ENCODE measurements at places on chromosomes 5 and 9.

DNA sequence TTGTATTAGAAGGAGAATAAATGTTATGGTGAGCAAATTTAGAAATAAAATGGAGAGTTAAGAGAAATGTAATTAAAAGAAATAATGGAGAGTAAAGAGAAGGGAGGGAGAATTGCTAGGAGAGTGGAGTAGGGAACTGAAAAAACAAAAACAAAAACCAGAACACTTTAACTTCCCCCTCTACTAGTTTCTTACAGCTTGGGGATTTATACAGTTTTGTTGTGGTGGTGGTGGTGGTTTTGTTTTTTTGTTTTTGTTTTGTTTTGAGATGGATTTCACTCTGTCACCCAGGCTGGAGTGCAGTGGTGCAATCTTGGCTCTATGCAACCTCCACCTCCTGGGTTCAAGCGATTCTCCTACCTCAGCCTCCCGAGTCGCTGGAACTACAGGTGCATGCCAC lies 322.4 kb downstream of the TMEM167A start:
- no peak for DNase-seq

- DNase-seq: no peak
These were observed 56.5 kb downstream of the ANKRD33B start for GRCh38 chr5:10620346-10620745.

GRCh38 chr9:23622396-23622795 lies 203.6 kb downstream of the ELAVL2 start:
- DNase-seq: no peak

DNA sequence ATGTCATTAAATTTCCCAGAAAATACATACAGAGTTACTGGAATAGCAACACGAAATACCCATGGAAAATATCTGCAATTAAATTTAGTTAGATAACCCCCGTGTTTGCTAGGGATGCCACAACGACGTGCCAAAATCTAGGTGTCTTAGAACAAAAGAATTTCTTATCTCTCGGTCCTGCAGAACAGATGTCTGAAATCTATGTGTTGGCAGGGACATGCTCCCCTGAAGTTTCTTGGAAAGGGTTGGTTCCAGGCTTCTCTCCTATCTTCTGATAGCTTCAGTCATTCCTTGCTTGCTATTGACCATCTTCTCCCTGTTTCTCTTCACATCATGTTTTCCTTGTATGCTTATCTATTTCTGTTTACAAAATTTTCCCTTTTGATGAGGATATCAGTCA lies 1067.0 kb downstream of the CDH18 start:
- no peak for DNase-seq

GRCh38 chr5:35198686-35199085 lies 31.6 kb downstream of the PRLR start:
- no peak for DNase-seq

DNA sequence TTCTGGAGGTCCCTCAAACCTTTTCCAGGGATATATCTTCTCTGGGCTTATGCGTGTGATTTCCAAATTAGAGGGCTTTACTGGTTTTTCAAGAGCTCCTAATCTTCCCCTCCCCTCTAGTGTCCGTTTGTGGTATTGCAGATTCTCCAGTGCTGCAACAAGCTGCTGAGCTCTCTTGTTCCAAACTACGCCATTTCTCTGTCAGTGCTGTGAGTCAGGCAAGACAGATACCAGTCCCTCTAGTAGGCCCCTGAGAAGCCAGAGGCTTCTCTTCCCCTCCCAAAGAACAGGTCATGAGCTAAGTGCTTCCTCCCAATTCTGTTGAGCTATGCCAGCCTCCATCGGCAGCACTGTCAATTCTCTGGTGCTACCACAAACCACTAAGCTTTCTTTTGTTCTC lies 149.5 kb downstream of the FANCC start:
- DNase-seq: no peak

- no peak for DNase-seq
These were observed 6.4 kb upstream of the DCTN4 start for GRCh38 chr5:150765011-150765798.

DNA sequence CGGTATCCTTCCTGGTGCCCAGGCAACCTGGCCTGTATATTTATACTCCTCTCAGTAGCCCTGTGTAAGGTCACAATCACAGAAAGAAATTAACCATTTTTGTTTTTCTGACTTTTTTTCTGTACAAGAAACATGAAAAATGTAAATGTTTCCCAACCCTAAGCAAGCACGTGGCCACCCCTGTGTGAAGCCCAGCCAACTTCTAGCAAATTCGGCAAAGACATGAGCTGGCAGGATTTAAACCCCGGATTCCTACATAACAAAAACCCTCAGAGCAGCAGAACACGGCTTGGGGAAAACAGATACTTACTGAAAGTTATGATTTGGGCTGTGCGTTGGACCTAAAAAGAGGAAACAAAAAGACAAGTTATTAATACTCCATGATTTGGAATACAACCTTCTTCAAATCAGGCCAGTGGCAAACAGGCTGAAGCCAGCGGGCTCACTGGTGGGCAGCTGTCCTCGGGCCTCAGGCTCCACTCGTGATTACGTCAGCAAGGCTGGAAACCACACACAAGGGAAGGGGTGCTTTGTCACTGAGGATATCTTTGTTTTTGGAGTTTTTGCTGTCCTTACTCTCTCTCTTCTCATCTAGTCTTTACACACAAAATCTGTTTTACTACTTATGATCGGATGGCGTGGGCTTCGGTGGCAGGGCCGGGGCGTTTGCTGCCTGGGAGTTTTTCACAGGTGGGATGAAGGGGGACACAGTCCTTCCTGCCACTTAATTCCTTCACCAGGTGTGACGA lies 194.1 kb downstream of the ROR2 start:
- DNase-seq: no peak

GRCh38 chr9:77847626-77848025 lies 184.0 kb downstream of the GNAQ start:
- no peak for DNase-seq

GRCh38 chr9:123825342-123826060 lies 104.4 kb downstream of the DENND1A start:
- no peak for DNase-seq

GRCh38 chr5:109688630-109688969 lies 1.1 kb upstream of the MAN2A1 start:
- peak; percentile 80 for DNase-seq

GRCh38 chr5:78895616-78896015 lies 89.5 kb downstream of the ARSB start:
- DNase-seq: no peak

DNA sequence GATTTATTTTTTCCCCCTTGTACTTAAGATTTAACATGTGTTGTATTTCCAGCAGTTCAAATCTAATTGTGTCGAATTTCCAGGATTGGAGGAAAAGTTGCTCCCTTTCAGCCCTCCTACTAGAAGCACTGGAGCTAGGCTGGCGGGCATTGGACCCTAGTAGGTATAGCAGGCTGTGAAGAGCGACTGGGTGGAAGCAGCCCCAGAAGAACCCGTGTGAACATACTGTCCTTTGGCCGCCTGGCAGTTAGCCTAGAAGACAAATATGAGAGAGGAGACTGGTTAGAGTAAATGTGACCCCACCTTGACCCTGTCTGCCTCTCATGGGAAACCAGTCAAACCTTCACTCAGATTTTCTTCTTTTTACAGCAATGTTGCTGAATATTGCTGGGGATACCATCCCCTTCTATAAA lies 13.9 kb downstream of the ALDOB start:
- no peak for DNase-seq

DNA sequence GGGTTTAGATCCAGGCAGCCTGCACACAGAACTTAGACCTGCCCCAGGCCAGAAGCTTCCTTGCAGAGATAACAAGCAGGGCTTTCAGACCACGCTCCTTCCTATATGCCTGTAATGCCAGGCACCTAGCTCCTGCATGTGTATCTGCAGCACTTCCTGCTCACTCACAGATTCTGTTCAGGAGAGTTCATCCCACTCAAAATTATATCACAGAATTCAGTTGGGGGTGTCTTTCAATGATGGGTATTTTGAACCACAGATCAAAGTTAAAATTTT lies 105.8 kb downstream of the SGCD start:
- no peak for DNase-seq

- DNase-seq: no peak
These were observed 155.6 kb downstream of the ARHGAP26 start for GRCh38 chr5:142925795-142926194.

DNA sequence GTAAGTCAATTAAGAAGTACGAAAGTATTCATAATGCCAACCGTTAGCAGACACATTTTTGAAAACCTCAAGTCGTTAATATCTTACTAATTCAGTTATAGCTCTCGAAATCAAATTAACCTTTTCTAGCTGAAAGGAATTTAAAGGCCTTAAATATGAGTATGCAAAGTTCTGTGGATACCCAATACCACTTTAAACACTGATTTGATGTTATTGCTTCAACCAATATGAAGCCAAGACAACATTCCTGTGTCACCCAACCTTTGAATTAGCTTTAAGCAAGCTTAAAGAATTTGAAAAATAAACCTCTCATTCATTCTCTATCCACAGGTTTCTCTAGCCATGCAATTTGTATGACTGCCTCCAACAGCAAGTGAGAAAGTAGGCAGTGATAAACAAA lies 204.5 kb downstream of the MCTP1 start:
- no peak for DNase-seq

DNA sequence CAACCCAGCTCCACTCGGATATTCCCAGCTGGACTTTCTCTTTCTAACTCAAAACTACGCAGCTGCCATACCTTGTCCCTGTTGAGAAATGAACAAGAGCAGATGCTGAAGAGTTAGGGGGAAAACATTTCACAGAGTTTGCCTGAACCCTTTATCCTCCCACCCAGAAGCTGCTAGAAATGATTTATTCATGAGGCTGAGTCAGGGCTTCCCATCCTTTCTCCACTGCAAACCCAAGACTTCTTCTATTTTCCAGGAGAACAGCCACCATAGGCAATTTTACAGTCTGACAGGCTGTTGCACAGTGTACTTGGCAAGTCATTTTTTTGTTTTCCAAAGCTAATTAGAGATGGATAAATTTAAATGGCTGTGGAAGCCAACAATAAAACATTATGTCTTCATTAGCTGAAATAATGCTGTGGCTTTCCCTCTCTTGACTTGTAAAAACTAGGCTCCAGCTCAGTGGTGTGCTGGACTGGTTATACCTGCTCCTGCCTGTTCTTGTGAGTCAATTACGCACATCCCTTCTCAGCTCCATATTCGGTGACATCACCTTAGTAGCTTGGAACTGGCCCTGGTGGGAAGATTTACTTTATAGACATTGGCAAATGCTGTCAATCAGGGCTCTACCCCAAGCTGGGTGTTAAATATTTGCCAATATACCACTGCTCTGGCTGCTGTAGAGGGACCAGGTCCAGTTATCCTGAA lies 71.9 kb downstream of the KIF4B start:
- DNase-seq: no peak

DNA sequence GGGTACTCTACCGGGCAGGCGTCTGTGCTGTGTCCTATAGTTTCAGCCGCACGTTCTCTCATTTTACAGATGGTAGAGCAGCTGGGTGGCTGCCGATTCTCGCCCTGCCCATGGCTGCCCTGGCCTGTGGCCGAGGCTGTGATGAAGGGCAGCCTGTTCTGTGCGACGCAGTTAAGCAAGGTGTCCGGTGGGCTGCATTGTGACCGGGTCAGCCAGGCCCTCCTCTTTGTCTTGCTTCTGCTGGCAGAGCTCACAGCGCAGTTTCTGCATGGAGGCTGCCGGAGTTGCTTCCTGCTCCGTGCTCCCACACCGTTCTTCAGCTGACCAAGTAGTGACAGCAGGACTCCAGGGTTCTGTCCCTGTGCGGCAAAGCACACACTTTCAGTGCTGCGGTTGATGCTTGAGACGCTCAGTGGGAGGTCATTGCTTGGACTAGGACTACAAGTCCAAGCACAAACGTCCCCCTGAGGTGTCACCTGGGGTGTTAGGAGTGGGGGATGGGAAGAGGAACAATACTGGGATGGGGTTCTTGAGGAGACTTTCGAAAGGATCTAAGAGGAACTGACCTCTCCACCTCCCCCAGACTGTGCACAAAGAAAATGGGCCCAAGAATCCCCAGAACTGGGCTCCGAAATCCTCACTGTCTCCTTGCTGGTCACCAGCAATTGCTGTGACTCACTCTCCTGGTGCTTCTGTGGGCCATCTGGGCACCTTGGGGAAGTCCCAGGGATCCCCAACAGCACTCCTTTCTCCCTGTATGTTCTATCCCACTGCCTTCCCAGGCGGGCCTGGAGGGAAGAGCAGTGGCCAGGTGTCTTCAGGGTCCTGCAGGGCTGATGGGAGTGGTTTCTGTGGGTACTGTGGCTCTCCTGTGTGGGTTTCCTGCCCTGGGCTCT lies 58.2 kb downstream of the GADD45G start:
- DNase-seq: peak; percentile 33

GRCh38 chr5:53120165-53120564 lies 10.6 kb upstream of the MOCS2 start:
- no peak for DNase-seq

DNA sequence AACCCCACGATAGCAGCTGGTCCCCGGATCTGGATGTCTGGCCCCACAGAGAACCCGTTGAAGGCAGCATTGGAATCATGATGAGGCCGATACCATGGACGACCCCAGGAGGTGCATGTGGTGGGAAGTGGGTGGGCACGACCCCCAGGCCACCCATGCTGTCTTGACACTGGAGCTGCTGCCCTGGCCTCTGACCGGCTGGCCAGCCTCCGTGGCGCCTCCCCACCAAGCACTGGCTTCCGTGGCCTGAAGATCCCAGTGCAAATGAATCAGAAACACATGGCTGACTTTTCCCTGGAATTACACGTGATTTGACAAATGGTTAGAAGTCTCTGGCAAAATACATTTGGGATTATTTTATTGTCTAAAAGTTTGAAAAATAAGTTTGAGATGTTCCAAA lies 259.0 kb upstream of the IRX1 start:
- no peak for DNase-seq

GRCh38 chr9:7578951-7579350 lies 220.6 kb downstream of the DMAC1 start:
- no peak for DNase-seq

- no peak for DNase-seq
These were observed 17.1 kb downstream of the ADGRV1 start for GRCh38 chr5:90575712-90576111.

GRCh38 chr9:124368692-124369091 lies 46.5 kb downstream of the PSMB7 start:
- DNase-seq: no peak

DNA sequence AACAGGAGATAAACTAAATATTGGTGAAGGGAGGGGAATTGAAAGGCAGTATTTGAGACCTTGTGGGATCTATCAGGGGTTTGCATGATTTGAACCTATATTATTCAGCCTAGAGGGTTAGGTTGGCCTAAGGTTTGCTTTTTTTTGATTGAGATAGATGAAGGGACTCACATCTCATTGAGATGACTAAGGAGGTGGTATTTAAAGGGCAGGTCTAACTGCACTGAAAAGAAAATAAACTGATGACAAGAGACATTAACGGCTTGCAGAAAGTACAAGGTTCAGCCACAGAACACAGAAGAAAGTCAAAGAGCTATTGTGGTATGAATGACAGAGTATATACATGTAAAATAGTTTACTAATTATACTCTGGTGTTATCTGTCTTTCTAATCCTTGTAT lies 412.7 kb downstream of the CDH10 start:
- DNase-seq: no peak

- no peak for DNase-seq
These were observed 438 bp downstream of the TRIP13 start for GRCh38 chr5:893137-893506.
